IgD-negative memory B cell (primary cell): ENCODE measurements at places on chromosomes 6 and 20. TPM values are rescaled to one million over a fixed set of nuclear protein-coding genes. Genes with fewer than 3 reads are reported as not detected.

Gene SLC26A8
- not detected for polyA plus RNA-seq

Gene BPIFB1
- not detected for polyA plus RNA-seq

Gene CRISP3
- polyA plus RNA-seq = not detected

Gene ZKSCAN3
- polyA plus RNA-seq = 1.9 TPM

Gene EHMT2
- 49.3 TPM for polyA plus RNA-seq

Gene ROS1
- not detected for polyA plus RNA-seq
